Gastroesophageal sphincter (tissue), 4 donors: ENCODE measurements at places on chromosomes 13 and 19. TPM values are rescaled to one million over a fixed set of nuclear protein-coding genes. Genes with fewer than 3 reads are reported as not detected.

GRCh38 chr13:49652355-49653305 is 24.3 kb downstream of the ARL11 start:
- ATAC-seq, result no peak

DNA sequence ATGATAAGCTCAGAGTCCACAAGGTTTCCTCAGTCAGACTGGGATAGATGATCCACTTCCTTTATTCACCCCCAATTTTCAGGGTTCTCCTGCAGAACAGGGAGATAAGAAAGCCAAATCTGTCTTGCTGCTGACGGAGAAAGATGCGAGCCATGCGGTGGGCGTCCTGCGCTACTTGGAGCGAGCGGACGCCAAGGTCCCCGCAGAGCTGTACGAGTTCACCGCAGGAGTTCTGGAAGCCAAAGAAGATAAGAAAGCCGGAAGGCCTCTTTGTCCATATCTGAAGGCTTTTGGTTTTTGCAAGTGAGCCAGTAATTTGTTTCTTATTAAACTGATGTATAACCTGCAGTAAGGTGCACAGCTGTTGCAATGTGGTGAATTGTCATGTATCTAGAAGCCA is 66.7 kb downstream of the SLC7A9 start:
- ATAC-seq, result no peak

GRCh38 chr13:97999653-98000052 is 46.2 kb downstream of the IPO5 start:
- no peak for ATAC-seq

- ATAC-seq, result no peak
Observed at GRCh38 chr19:17831419-17831888, 10.1 kb upstream of the INSL3 start.

GRCh38 chr13:36555151-36555986 is 118.5 kb upstream of the SERTM1 start:
- ATAC-seq, result no peak

GRCh38 chr19:31408460-31409124 is 59.4 kb upstream of the TSHZ3 start:
- peak; percentile 85 for ATAC-seq

DNA sequence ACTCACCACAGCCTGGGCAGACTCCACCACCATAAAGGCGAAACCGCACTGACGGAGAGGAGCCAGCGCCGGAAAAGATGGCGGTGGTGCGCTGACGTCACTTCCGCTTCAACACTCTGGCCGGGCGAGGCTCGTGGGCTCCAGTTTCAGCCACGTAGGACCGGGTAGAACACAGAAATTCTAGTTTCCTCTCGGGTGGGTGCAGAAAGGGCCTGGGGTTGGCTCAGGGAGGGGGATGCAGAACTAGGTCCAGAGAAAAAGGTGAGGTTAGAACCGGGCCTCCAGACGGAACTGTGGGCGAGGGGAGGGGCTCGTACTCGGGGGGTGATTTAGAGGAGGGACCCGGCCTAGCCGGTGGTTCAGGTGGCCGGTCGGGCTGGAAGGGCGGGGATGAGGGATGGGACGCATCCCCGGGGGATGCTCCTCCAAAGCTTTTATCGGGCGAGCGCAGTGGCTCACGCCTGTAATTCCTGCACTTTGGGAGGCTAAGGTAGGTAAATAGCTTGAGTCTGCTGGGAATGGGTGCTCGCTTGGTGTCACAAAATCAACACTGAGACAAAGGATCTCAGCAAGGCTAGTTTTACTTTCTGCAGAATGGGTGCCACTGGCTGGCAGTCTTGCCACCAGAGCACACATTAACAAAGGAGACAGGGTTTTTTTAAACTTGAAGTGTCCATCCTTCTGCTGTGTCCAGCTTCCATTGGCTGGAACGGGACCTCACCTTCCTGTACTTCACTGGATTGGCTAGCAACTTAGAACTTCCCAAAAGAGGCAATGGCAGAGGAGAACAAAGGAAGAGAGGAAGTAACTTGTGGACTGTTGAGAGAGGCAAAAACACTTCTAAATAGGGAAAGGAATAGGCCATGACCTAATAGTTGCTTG is at the start of gene ZNF561:
TSS of gene ZNF561 (minus strand) at position 77 of the 882 bp plus-strand sequence. CDS start 1,776 bp downstream, outside the sequence.
- peak; percentile 90 for ATAC-seq

DNA sequence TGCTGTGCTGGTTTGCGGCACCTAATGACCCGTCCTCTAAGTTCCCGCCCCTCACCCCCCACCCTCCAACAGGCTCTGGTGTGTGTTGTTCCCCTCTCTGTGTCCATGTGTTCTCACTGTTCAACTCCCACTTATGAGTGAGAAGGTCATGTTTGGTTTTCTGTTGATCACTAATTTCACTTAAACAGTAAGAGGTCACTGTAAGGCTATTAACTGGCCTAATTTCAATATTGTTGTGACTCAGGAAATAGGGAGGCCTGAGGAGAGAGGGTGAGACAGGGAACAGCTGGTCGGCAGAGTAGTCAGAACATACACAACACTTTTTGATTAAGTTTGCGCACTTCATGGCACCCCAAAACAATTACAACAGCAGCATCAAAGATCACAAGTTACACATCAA is 15.6 kb downstream of the TUBGCP3 start:
- no peak for ATAC-seq

GRCh38 chr13:39051157-39051556 is 12.9 kb downstream of the NHLRC3 start:
- no peak for ATAC-seq

DNA sequence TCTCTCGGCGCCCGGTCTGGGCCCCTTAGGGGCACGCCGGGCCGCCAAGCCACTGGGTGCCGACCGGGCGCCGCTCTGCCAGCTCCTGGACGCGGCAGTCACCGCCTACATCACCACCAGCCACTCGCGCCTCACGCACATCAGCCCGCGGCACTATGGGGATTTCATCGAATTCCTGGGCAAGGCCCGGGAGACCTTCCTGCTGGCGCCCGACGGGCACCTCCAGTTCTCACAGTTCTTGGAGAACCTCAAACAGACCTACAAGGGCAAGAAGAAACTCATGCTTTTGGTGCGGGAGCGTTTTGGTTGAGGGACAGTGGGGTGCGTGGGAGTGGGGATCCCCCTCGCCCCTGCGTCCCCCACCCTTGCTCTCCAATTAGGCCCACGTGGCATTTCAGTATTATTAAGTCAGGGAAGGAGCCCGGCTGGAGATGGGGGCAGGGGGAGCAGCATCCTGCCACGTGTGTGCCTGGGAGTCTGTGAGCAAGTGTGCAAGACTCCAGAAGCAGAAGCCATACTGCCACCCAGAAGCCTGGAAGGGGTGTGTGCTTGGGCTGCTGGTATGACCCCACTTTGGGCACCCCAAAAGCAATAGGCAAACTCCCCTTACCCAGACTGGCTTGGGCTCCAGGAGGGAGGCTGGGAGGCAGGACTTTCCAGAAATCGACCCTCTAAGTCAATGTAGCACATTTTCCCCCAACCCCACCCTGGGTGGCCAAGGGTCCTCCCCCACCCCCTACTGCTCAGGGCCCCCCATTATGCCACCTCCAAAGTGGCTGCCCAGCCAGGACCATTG is 35.7 kb downstream of the ZSWIM4 start:
- ATAC-seq, result no peak

DNA sequence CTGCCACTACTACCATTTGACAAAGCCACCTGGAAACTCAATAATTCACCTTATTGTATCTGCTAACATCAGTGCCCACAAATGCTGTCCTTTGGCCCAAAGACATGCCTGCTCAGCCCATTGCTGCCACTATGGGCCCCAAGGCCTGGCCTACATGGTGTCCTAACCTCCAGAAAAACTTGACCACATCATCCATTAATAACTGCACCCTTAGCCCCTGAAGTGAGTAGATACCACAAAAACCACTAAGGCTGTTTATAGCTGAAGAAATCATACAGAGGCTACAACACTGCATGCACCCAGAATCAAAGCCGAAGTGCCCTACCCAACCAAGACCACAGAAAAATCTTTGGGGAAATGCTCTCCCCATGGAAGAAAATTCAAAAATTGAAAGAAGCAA is 932.8 kb upstream of the SLITRK6 start:
- ATAC-seq, result no peak

GRCh38 chr19:1396768-1397679 is 4.3 kb downstream of the GAMT start:
- ATAC-seq, result no peak

- no peak for ATAC-seq
Observed at GRCh38 chr13:80121038-80121437, 219.9 kb downstream of the SPRY2 start.

GRCh38 chr13:42656161-42656560 is 82.2 kb downstream of the TNFSF11 start:
- ATAC-seq, result no peak

- ATAC-seq, result no peak
Observed at GRCh38 chr13:24307211-24308067, 1.9 kb upstream of the C1QTNF9 start.

DNA sequence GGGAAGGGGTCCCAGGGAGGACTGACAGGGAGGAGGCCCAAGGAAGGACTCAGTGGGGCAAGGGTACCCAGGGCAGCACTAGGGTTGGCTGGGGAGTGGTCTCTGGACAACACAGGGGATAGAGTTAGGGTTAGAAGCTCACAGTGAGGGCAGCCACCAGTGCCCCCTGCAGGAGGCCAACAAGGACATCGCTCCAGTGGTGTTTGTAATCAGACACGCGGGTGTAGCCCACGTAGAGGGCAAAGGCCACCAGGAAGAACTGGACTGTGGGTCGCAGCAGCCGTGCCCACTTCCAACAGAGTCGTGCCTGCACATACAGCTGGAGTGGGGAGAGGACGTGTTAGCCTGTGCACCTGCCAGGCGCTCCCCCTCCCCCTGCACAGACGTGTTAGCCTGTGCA is 9.2 kb downstream of the PLPP2 start:
- no peak for ATAC-seq

DNA sequence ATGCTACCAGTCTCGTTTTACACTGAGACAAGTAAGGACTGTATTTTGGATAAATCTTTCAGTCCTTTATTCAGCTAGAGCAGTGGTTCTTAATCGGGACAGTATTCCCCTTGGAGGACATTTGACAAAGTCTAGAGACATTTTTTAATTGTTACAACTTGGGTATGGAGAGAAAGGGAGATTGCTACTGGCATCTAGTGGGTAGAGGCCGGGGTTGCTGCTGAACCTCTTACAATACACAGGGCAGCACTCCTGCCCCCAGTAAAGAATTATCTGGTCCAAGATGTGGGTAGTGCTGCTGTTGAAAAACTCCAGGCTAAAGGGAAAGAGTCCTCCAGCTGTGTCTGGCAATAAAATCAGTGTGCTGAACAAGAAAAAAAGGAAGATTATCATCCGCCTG is 334.8 kb downstream of the SLC7A1 start:
- peak; percentile 69 for ATAC-seq

GRCh38 chr19:8593931-8594330 is 16.6 kb downstream of the ADAMTS10 start:
- no peak for ATAC-seq

GRCh38 chr13:48852911-48853727 is 122.6 kb upstream of the FNDC3A start:
- no peak for ATAC-seq

GRCh38 chr19:15629003-15629880 is 11.5 kb upstream of the CYP4F3 start:
- peak; percentile 77 for ATAC-seq

- ATAC-seq, result no peak
Observed at GRCh38 chr13:57527114-57527735, 104.3 kb upstream of the PCDH17 start.

- ATAC-seq, result no peak
Observed at GRCh38 chr19:2815923-2816322, 3.7 kb upstream of the ZNF554 start.

- no peak for ATAC-seq
Observed at GRCh38 chr13:92976657-92977056, 249.9 kb upstream of the GPC6 start.

- peak; percentile 65 for ATAC-seq
Observed at GRCh38 chr13:28392428-28392827, 102.5 kb downstream of the FLT1 start.

DNA sequence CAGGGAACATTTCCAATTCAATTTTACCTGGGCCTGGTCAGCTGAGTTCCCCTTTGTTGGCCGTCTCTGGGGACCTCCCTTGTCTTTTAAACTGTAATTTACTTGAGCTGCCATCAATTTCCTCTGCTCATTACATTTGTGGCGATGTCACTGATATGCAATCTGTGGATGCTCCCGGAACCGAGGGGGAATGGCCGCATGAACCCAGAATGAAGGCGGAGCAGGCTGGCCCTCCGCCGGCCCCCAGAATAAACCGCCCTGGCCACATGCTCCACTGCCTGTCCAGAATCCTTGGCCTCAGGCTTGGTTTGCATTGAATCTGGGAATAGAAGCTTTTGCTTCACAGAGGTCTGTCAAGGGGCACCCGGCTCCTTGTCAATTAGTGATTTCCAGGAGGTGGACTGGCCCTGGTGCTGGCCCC is 276.8 kb downstream of the TEX29 start:
- ATAC-seq, result no peak

GRCh38 chr19:4444765-4445741 is 12.5 kb downstream of the UBXN6 start:
- no peak for ATAC-seq

- no peak for ATAC-seq
Observed at GRCh38 chr13:39405107-39405506, 197.9 kb downstream of the LHFPL6 start.

- ATAC-seq, result no peak
Observed at GRCh38 chr13:40580566-40581276, 85.7 kb downstream of the FOXO1 start.

GRCh38 chr19:11165486-11166030 is 10.0 kb upstream of the SPC24 start:
- no peak for ATAC-seq

DNA sequence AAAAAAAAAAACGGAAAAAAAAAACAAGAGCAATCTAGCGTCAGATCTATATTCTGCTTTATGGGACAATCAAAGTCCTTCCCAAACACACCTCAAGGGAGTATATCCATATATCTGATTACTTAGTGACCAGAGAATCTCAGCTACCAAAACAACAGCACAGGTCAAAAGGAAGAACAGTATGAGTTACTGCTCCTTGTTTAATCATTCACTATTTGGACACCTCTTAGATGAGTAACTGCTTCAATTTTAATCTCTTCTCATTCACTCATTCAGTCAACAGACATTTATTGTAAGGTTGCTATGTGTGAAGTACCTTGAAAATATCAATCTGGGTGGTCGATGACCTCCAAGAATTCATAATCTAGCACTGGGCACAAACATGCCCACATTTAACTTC is 193.2 kb downstream of the IRS2 start:
- ATAC-seq, result no peak

GRCh38 chr13:61040181-61040580 is 375.5 kb downstream of the PCDH20 start:
- ATAC-seq, result no peak

The IGFL3 gene
- total RNA-seq, result not detected

The THSD8 gene
- not detected for total RNA-seq

The OR7D2 gene
- total RNA-seq, result 0.12 TPM

The PSG6 gene
- not detected for total RNA-seq

The CD37 gene
- 18.9 TPM for total RNA-seq

The PROZ gene
- total RNA-seq, result not detected

The PGLYRP1 gene
- total RNA-seq, result not detected

The SUPT20H gene
- total RNA-seq, result 28.8 TPM

The CCDC70 gene
- total RNA-seq, result not detected

The ZSCAN18 gene
- total RNA-seq, result 82.4 TPM

The DACH1 gene
- 2.1 TPM for total RNA-seq

The FGF9 gene
- total RNA-seq, result 1.0 TPM
